ENCODE measurements at places on chromosomes 3 and 15.

DNA sequence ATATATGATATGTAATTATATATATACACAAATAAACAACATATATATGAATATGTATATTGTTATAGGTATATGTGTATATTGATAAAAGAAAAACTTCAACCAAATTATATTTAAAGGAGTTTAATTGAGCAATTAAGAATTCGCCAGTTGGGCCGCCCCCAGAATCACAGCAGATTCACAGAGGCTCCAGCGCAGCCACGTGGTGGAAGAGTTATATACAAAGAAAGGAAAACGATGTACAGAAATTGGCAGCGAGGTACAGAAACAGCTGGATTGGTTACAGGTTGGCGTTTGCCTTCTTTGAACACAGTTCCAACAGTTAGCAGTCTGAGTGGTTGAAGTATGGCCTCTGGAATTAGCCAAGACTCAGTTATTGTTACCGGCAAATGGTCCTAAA lies 137.3 kb upstream of the SLC24A5 start:
- DNase-seq: no peak

GRCh38 chr3:152823173-152823572 lies 11.8 kb upstream of the P2RY1 start:
- no peak for DNase-seq

DNA sequence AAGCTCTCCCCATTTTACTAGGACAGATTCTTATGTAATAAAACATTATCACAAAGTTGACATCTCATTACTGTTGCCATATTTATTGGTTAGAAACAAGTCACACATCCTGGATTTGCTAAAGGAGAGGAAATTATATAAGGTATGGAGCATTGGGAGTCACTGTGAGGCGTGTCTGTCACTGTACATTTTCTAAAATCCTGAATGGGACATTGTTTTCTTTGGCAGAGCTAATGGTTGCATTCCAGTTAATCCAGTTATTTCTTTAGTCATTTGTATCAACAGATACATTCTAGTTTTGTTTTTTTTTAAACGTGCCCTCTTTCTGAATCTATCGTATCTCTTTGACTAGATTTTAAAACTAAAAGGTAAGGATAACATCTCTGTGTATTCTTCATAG lies 70.2 kb upstream of the MITF start:
- DNase-seq: peak; percentile 46

DNA sequence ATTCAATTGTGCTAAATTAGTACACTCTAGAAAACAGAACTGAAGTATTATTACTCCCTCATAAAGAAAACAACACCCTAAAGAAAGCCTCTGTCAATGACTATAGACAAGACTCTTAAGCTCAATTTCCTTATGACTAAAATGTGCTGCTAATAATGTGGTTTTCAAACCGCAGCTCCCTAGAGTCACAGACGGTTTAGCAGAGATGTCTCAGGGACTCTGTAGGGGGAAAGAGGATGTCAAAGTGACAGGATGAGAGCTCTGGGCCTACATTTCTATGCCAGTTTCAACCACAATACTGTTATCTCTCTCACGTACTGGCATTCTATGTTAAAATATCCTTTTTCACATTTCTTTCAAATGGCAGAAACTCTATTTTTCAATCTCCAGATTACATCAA lies 37.6 kb upstream of the WDR49 start:
- no peak for DNase-seq

DNA sequence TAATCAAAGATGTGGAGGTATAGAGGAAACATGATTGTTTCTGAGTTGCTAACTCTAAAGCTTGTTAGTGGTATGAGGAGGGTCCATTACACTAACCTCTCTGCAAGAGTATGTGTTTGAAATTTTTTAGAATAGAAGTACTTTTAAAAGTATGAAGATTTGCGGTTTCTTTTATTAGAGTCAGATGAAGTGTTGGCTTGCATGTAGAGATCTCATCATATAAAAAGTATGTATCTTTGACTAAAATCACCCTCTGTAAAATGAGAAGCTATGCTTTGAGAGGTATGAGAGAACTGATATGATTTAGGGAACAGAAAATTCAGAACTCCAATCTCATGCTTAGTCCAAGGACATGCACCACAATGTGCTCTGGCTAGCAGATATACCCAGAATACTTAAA lies 140.4 kb upstream of the MBNL1 start:
- DNase-seq: peak; percentile 67

DNA sequence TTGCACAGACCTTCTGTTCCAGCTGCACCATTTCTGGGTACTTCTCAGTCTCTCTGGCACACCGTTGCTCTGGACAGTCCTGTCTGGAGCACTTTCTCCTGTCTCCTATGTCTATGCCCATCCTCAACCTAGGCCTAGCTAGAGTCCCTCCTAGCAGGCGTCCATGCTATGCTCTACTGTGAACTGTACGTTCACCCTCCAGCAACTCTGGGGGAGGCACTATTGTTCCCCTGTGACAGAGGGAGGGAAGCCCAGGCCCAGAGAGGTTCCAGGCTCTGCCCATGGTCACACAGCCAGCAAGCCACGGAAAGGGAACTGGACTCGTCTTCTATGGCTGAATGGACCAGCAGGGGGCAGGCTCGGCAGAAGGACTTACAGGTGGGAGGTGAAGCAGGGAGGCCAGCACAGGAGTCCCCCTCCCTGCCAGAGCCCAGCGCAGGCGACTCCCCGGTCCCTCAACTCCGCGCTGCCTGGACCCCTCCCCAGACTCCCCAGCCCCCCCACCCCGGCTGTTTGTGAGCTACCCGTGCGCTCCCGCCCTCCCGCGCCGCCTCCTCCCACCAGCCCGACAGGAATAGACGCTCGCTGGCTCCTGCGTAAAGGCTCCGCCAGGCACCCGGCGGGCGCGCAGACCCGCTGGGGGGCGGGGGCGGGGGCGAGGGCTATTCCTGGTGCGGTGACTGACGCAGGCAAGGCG lies 1.7 kb upstream of the LINGO1 start:
- peak; percentile 49 for DNase-seq

- DNase-seq: no peak
These were observed 22.4 kb downstream of the TJP1 start for GRCh38 chr15:29799859-29800258.

GRCh38 chr3:196115678-196116083 lies 33.8 kb upstream of the TFRC start:
- no peak for DNase-seq

GRCh38 chr3:40124918-40125317 lies 184.6 kb upstream of the EIF1B start:
- DNase-seq: no peak

DNA sequence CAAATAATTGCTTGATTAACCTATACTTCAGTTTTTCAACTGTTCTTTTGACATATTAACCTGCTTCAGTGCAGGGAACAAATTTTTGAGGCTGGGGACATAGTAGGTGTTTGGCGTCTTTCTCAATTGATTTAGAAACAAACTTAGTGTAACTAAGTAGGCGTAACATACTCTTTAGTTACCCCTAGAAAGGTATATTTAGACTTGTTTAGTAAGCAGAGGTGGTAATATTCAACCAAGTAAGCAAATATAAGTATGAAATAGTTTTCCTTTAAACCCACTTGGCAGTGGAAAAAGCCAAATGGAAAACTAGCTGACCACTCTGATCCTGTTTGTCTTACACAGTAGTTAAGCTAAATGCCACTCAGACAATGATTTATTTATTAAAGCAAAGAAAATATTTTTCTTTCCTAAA lies 113.2 kb downstream of the MBNL1 start:
- DNase-seq: no peak

- no peak for DNase-seq
These were observed 274.8 kb upstream of the TRIM42 start for GRCh38 chr3:140403079-140403478.

- DNase-seq: no peak
These were observed 35.0 kb upstream of the COLQ start for GRCh38 chr3:15556512-15556911.

DNA sequence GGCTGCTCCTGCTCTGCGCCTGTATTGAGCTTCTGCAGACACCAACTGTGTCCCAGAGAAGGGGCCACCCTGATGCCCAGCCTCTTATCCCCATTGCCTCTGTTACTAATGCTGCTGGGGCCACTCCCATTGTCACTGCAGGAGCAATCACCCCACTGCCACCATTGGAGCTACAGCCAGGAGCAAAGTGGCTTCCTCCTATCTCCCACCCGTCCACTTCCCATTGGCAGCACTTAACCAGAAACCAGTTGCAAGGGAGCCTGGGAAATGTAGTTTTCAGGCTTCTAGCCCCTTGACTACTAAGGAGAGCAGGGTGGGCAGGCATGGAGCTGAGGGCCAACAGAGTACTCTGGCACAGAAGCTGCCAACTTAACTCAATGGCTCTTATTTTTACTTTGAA lies 55.9 kb upstream of the KLF13 start:
- DNase-seq: no peak

DNA sequence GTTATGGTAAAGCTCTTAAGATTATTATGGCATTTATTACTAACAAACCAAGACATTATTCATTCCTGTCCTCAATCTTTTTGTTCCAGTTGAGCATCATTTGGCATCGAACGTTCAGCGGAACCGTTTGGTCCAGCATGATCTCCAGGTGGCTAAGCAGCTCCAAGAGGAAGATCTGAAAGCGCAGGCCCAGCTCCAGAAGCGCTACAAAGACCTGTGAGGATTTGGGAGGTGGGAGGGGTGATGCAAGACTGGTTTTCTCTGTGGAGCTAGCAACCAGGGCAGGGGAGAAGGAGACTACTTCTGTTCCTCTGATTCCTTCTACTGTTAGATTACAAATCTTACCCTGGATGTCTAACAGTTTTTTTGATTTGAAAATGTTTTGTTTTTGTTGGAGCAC lies 27.6 kb upstream of the UTS2B start:
- DNase-seq: no peak

- DNase-seq: no peak
These were observed 116.1 kb upstream of the P2RY1 start for GRCh38 chr3:152718810-152719209.

DNA sequence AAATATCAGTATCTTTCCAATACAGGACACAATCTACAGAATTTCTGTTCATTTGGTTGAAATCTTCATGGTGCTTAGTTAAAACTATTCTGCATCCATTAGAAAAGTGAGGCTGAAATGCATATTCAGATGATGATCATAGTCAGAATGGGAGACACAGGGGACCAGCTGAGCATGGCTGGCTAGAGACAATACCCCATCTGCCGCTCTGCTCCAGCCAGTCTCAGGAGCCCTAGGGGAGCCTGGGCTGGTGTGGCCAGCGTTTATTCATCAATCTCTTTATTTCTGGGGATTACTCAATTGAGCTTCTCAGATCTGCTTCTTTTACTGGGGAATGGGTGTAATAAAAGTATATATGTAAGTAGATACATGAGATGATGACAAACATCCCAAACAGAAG lies 470.9 kb upstream of the CDIN1 start:
- DNase-seq: no peak

DNA sequence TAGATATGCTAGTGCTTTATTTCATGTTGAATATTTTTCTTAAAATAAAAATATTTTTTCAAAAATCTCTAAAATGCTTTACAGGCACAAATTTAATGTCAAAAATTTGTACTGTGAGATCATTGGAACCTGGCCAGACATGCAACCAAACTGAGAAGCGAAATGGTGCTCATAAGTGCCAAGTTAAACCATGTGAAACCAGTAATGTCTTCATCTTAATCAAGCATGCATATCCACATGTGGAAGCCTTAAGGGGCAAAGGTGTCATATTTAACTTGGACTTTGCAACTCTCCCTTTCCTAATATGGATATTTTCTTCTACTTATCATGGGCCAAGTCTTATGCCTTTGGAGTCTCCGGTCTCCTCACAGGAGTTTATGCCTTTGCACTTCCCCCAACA lies 208.9 kb upstream of the COL8A1 start:
- DNase-seq: peak; percentile 33

- DNase-seq: no peak
These were observed 82.1 kb upstream of the PHLDB2 start for GRCh38 chr3:111776827-111777483.

DNA sequence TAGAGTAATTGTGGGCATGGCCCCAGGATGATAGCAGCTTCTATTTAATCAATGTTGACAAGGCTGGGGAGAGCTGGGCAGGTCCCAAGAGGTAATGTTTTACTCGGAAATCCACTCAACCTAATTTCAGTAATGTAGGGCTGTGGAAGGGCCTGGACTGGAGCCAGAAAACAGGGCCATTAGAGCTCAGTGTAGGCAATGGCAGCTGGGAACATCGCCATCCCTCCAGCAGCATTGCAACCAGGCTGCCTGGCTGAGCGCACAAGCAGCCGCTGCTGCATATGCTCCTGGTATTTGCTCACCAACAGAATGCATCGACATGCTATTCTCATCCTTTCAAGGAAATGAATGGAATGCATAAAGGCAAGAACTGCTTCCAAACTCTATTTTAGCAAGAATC lies 90.0 kb downstream of the GAP43 start:
- DNase-seq: peak; percentile 47

DNA sequence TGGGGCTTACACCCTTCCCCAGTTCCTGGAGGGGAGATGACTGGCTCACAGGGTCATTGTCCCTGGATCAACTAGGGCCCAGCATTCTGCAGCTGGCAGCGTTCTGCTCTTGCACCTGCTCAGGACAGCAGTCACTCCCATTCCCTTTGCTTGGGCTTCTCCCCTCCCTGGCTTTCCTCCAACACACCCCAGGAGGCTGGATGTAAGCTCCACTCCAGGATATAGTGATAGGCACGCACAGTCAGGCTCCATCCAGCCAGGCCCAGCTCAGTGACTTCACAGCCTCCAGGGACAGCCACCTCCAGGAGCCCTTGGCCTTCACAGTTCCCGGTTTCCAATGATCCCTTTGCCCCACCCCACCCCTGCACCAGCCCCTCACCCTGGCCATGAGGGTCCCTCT lies 1.9 kb downstream of the SPTBN5 start:
- DNase-seq: no peak

GRCh38 chr15:46576646-46577395 lies 942.0 kb downstream of the SQOR start:
- peak; percentile 14 for DNase-seq

DNA sequence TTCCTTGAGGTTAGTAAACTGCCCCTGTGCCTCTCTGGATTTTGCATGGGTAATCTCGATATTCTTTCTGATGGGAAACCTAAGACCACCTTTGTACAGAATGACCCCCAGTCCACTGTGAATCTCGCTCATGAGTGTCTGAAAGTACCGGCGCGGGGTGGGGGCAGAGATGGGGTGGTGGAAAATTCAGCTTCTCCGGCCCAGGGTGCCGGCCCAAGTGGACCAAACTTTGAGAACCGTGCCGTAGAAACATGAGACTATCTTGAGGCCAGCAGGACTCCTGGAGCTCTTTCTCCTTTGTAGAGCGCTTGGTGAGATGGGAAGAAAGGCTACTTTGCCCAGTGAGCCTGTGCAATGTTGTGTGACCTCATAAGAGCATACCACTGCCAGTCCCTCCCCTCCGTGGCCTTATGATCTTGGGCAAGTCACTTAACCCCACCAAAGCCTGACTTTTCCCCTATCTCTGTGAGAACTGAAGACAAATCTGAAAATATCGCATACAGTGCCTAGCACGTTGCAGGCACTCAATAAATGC lies 40.4 kb upstream of the VEPH1 start:
- no peak for DNase-seq

- DNase-seq: peak; percentile 88
These were observed 91.9 kb downstream of the NAALADL2 start for GRCh38 chr3:174951034-174951433.

- peak; percentile 99 for DNase-seq
These were observed 48.3 kb upstream of the CGNL1 start for GRCh38 chr15:57327985-57328471.

Measured in EH (cell line).